MM.1S (cell line): ENCODE measurements at places on chromosomes 2 and 18.

GRCh38 chr2:45567288-45567963, 43.6 kb downstream of the SRBD1 start:
- no peak for DNase-seq

DNA sequence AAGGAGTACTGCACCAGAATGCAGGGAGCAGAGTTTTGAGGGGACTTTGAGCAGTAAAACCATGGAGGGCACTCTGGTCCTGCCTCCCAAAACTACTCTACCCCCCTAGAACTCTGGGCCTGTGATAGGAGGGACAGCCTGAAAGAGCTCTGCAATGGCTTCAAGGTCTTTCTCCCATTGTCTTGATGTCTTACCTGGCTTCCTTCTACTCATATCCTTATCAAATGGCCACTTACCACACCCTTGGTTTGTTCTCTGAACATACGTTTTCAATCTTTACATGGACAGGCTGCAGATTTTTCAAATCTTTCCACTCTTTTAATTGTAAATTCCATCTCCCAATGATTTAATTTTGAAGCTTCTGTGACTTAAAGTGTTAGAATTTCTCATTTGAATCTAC, 27.7 kb downstream of the RELCH start:
- no peak for DNase-seq

DNA sequence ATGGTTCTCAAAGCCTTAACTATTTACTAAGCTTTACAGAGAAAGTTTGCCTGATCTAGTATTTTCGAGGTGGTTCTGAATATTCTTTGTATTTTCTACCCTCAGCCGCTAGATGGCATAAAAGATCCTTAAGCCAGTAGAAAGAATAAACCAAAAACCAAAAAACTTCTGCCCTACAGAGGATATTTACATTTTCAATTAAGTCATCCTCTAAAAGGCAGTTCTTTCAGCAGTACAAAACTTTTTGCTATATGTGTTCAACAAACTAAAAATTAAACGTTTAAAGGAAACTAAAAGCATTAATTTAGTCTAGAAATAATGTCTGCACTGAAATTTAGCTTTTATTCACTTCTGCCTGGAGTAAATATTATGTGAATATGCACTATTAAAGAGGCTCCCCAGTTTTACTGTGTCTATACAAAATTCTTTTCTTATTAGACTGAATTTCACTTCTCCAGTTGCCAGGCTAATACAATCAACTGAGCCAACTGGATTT, 297.5 kb downstream of the PIEZO2 start:
- DNase-seq, result peak; percentile 73

DNA sequence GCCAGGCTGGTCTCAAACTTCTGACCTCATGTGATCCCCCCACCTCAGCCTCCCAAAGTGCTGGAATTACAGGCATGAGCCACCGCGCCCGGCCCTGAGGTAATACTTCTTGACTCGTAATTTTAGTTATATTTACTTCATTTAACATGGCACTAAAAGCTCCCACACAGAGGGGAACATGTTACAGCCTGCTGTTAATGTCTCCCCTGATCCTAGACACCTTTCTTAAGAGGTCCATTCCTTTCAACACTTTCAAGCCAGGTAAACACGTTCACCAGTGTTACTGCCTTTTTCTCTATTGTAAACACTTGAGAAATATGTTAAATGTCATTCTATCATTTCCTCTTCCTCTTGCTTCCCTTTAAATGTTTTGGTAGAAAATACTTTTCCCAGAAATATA, 161.4 kb downstream of the METTL4 start:
- DNase-seq, result no peak

DNA sequence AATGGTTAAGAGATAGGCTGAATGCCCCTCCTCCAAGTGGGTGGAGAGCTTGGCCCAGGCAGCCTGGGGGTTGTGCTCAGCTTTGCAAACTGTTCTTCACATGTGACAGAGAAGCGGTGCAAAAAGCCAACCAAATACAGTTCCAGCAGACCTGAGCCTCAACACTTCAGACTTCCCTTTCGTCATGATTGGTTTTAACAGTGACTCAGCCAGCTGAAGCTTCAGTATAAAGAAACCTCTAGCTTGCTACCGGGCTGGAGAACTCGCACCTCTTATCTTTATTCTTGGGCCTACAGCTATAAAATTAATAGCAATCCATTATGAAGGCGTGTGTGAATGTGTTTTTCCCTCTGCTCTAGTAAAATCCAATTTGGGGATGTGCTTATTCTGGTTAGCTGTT, 20.0 kb downstream of the SETBP1 start:
- DNase-seq, result no peak

- DNase-seq, result no peak
Observed at GRCh38 chr2:118119158-118119727, 31.0 kb downstream of the INSIG2 start.

DNA sequence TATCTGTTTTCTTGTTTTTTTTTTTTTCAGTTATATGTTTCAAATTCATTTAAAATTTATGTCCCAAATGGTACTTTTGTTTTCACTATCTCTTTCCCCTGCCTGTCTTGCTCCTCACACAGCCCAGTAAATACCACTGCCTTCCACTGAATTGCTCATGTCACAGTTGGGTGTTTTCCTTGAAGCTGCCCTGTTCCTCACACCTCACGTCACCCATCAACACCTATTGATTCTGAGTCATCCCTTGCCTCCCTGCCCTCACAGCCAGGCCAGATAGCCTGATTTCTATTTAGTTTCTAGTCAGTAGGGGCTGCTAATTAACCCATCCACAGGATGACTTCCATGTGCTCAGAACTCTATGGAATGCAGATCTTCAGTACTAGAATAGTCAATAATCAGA, 25.3 kb downstream of the FSHR start:
- DNase-seq, result no peak

DNA sequence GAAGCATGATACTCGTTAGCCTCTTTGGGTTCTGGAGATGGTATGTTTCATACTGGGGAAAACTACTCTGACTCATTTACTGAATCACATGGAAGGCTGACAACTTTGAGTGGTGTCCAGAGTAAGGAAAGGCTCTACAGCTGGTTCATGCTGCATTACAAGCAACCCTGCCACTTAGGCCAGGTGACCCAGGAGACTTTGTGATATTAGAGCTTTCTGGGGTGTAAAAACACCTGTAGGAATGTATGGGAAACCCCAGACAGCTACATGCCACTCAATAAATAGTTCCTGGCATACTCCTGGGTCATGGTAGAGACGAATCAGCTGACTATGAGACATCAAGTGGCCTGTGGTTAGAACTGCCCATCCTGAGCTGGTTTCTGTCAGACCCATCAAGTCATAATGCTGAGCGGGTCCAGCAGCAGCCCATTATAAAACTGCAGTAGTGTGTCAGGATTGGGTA, 21.3 kb upstream of the TCF7L1 start:
- DNase-seq, result no peak

DNA sequence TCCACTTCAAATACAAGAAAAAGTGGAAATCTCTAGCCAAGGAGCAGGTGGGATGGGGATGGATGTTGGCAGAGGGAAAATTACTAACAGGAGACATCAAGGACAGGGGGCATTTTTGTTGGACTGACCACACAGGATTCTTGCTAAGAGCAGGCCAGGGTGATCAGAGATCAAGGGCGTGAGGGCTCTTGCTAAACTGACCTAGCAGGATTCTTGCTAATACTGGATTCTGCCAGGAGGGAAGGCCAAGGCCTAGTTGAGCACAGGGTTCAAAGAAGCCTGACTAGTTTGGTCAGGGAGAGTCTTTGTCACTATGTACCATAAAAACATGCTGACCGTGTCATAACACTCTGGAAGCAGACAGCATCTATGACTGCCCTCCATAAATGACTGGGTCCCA, 442.7 kb downstream of the PID1 start:
- no peak for DNase-seq

DNA sequence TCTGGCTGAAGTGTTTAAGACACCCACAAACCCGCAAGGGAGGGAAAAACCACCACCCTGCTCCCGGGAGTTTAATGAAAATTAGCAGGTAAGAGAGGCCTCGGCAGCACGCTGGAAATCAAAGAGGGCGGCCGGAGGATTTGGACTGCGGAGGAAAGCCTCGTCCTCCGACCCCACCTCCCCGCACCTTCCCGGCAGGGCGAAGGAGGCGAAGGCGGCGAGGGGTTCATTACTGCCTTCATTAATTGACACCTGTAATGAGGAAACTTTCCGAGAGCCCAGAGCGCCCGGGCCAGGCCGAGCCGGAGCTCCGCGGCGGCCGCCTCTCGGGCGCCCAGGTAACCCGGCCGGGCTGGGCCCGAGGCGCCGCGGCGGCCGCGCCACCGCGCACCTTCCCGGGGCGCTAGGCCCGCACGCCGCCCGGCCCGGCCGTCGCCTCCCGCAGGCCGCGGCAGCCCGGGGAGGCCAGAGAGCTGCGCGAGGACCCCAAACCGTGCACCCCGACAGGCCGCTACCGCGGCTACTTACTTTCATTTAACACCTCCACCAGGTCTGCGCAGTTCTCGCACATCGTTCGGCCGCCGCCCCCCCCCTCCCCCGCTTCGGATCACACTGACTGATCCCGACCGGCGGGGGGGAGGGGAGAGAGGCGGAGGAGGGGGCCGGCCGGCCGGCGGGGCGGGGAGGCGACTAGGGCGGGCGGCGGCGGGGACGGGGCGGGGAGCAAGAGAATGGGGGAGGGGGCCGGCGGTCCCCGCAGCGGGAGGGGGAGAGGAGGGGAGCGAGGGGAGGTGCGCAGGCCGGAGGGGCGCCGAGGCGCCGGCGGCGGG, 550 bp downstream of the USP34 start:
- peak; percentile 83 for DNase-seq

DNA sequence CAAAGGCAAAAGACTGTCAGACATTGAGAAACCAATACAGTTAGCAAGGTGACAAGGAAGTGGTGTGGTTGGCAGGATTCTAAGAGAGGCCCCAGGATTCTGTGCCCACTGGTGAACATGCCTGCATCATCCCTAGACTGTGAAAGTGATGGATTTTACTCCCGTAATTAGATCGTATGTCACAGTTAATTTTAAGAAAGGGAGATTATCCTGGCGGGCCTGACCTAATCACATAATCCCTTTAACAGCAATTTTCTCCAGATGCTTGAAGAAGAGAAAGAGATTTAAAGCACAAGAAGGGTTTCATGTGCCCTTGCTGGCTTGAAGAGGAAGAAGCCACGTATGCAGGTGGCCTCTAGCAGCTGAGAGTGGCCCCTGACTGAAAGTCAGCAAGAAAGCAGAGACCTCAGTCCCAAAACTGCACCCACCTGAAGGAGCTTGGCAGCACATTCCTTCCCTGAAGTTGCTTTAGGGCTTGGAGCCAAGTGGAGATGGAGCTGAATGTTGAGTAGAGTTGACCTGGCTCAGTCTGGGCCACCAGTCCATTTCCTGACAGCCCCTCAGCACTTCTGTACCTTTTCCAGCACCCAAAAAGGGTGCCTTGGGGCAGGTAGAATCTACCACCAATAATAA, 49.1 kb downstream of the GTF3C3 start:
- no peak for DNase-seq

- DNase-seq, result no peak
Observed at GRCh38 chr2:38835990-38836389, 39.7 kb downstream of the DHX57 start.

GRCh38 chr2:176398243-176399073, 129.2 kb downstream of the MTX2 start:
- no peak for DNase-seq

- DNase-seq, result no peak
Observed at GRCh38 chr18:459814-460593, 40.5 kb downstream of the COLEC12 start.

DNA sequence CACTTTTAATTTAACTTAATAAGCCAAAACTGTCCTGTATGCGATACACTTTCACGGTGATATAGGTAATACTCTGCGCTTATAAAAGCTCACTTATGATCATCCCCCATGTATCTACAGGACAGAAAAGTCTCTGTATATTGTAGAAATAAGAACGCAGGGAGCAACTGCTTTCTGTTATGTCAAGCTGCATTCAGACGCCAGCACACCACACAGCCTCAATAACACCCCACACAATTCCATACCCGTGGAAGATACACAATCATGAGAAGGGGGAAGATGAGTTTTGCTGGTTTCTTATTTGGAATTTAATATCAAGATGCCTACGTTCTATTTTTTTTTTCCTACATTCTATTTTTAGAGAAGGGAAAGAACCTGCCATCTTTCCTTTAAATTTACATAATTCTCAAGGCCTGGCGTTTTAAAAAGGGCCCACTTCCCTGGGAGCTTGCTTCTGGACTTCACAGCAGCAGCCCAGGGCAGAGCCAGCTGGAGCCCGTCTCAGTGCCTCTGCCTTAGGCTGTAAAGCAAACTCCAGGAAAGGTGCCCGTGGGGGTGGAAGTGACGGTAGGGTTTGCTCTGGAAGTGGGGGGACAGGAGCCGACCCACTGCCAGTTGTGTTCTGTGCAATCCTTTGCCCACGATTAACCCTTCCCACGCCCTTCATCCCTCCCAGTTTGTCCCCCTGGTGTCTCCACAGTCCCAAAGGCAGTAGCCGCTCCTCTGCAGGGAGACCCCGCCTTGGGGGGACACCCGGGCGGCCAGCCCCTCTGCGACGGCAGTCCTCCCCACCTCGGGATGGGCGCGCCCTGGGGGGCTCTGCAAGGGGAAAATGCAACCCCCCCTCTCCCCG, 5.3 kb downstream of the PTGR3 start:
- no peak for DNase-seq

- no peak for DNase-seq
Observed at GRCh38 chr2:57330447-57330846, 716.2 kb upstream of the VRK2 start.

- peak; percentile 65 for DNase-seq
Observed at GRCh38 chr2:102999958-103000357, 238.1 kb downstream of the TMEM182 start.

DNA sequence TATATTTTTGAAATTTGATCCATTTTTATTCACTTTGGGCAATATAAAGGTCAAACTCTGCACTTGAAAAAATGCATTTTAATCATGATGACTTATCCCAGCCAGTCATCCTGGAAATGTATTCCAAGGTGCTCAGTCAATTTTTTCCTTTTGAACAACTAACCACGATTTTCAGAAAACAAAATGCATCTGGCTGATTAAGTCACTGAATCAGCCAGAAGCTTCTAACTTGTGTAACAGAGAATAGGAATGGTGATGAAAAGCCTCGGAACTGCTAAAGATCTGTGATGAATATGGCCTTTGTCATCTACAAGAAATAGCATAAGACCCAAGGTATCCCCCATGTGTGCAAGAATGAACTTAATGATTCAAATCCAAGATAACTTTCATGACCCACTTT, 572.7 kb downstream of the EPHA4 start:
- no peak for DNase-seq

- DNase-seq, result no peak
Observed at GRCh38 chr2:37781028-37781427, 109.6 kb upstream of the CDC42EP3 start.

DNA sequence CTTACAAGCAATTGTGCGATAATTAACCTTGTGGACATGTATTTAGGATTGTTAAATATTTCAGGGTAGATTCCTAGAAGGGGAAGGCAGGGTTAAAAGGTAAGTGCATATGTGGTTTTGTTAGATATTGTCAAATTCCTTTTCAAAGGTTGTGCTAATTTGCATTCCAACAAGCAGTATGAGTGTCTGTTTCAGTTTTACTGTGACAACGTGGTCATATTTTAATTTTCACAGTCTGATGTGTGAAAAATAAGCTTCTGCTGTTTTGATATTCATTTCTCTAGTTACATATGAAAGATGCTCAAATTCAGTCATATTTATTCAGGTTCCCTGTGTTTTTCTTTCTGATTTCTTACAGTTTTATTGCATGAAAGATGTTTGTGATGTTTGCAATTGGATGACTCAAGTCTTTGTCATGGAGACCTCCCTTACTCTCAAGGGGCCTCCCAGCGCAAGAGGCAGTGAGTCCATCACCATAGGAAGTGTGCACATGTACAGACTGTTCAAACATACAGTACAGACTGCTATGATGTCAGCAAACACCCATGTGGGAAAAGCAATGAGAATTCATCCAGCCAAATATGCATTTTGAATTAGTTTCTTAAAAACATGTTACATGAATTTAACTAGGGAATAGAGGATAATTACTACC, 310.8 kb downstream of the GALR1 start:
- peak; percentile 37 for DNase-seq
